ENCODE measurements at places on chromosomes 7 and 10. TPM values are rescaled to one million over a fixed set of nuclear protein-coding genes. Genes with fewer than 3 reads are reported as not detected.

The GIMAP4 gene
- polyA plus RNA-seq = not detected

The EN2 gene
- polyA plus RNA-seq = 0.24 TPM

GRCh38 chr10:103224133-103224532 lies 21.6 kb upstream of the RPEL1 start:
- no peak for DNase-seq

DNA sequence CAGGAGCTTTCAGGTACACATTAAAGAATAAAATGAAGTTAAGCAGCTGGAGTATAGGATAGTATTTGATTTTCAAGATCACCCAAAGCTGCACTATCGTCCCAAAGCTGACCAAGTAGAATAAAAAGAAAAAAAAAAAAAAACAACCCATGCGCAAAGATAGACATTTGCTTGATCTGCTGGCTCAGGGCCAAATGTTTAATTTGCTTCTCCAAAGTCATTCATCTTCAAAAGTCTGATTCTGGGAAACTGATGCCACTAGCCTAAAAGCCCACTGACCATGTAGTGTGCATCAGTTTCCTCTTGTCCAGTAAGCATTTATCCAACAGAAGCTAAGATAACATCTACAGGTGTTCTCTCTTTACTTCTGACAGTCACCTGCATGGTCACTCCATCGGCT lies 14.5 kb downstream of the MEST start:
- no peak for DNase-seq

GRCh38 chr10:4018054-4018511 lies 233.1 kb upstream of the KLF6 start:
- DNase-seq = no peak

- no peak for DNase-seq
Observed at GRCh38 chr10:9615189-9615588, 1402.5 kb upstream of the CELF2 start.
